ENCODE measurements at places on chromosomes 12 and 14.

DNA sequence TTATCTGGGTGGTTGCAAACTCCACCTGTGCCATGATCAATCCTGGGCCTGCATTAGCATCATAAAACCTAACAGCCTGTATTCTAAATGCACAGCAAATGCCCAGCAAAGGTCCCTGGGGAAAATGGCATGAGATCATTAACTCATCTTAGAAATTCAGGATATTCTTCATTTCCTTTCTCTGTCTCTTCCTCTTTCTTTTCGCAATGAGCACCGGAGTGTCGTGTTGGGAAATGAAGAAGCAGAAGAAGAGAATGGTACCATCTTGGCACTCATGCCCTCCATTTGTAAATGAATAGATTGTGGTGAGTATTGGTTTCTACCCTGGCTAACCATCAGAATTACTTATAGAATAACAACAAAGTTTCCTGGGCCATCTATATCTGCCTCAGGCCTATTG, 193.6 kb downstream of the GALC start:
- DNase-seq, result no peak

GRCh38 chr12:26097046-26097878, 27.6 kb downstream of the BHLHE41 start:
- DNase-seq, result peak; percentile 22

DNA sequence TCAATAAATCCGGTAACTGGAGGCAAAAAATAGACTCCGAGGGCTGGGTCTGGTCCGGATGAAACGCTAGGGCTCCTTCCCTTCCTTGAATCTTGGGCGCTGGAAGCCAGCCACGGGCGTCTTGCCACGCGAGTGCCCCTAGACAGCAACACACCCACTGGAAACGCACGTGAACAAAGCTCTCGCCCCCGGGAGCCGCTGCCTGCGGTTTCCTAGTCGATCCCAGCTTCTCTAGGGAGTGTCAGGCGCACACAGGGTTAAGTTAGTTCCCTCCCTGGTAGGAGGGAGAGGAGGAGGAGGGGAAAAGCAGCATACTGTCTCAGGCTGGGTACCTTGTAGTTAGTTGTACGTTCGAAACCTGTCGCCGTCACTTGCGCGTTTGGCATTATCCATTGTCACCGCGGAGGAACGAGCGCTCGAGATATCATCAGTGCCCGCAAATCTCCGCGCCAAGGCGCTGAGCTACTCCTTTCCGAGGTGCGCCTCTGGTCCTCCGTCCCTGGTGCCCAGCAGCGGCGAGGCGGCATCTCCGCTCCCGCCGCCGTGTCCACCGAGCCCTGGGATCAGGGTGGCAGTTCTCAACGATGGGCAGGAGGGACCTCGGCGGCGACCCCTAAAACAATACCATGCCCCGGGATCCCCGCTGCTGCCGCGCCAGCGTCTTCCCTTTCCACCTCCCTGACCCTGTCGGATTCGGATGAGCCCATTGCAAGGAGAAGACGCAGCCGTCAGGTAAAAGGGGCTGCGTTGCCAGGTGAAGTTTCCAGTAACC, at the start of gene FLRT2:
Gene FLRT2, plus strand, starts transcription at position 342 of the 772 bp plus-strand sequence. CDS start 91,371 bp downstream, outside the sequence.
- no peak for DNase-seq

- DNase-seq, result no peak
Measured at GRCh38 chr12:124684971-124685688, 117.7 kb upstream of the NCOR2 start.

- no peak for DNase-seq
Measured at GRCh38 chr14:56333359-56334292, 215.4 kb downstream of the PELI2 start.

GRCh38 chr12:6532927-6533652, 1.2 kb upstream of the GAPDH start:
- DNase-seq, result peak; percentile 44

GRCh38 chr14:73457041-73457923, 1.1 kb downstream of the NUMB start:
- no peak for DNase-seq

DNA sequence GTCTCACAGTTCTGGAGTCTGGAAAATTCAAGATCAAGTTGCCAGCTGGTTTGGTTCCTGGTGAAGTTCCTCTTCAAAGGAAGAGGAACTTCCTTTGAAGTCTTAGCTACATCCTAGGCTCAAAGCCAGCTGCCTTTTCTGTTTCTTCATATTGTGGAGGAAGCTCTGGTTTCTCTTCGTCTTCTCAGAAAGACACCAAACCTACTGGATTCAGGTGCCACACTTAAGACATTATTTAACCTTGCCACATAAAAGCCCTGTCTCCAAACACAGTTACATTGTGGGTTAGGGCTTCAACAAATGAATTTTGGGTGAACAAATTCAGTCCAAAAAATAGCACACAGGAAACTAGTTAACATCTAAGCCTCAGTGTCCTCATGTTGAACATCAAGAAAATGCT, 1019.8 kb downstream of the GALC start:
- DNase-seq, result no peak

- DNase-seq, result no peak
Measured at GRCh38 chr12:1879633-1880032, 38.8 kb downstream of the CACNA2D4 start.

- DNase-seq, result no peak
Measured at GRCh38 chr12:75684678-75685616, 173.5 kb upstream of the KRR1 start.

GRCh38 chr14:98925354-98926040, 346.5 kb downstream of the BCL11B start:
- no peak for DNase-seq

DNA sequence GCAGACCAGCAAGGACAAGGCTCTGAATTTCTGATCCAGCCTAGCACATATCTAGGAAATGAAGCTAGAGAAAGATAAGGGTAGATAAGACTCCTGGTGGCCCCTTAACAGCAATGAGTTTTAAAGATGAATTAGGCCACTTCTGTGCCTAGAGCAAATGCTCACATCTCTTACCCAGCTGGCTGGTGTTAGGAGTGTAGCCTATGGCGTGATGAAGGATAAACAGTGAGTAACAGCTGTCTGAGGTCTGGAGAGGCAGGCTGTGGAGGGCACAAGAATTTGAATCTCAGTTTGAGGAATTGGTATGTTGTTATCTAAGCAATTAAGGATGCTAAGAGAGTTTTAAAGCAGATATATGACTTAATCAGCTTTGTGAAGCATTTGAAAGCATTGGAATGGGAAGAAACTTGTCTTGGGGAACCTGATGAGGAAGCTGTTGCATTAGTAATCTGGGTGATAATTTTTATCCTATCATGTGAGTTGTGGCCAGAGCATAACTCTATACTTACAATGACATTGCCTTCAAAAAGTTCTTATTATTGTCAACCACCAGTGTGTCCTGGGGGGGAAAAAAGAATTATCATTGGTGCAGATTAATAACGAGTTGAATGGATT, 161.8 kb downstream of the SRGAP1 start:
- no peak for DNase-seq

- no peak for DNase-seq
Measured at GRCh38 chr14:60420050-60420449, 65.8 kb downstream of the C14orf39 start.

GRCh38 chr12:5407034-5407856, 24.7 kb upstream of the NTF3 start:
- DNase-seq, result no peak

GRCh38 chr14:55123101-55123500, 6.0 kb upstream of the LGALS3 start:
- DNase-seq, result no peak

GRCh38 chr12:9742661-9743060, 9.8 kb upstream of the CLECL1 start:
- no peak for DNase-seq

Data from activated CD4-positive, alpha-beta T cell treated with anti-CD3 and anti-CD28 coated beads for 24 hours (primary cell).